Glomerular endothelial cell (primary cell): ENCODE measurements at places on chromosomes 13 and 19.

GRCh38 chr19:39390451-39390750 is 505 bp downstream of the PAF1 start:
- DNase-seq, result no peak

- DNase-seq, result no peak
These were observed 6.4 kb upstream of the NFIC start for GRCh38 chr19:3359919-3360420.

GRCh38 chr13:44565881-44566280 is 10.2 kb downstream of the TSC22D1 start:
- DNase-seq, result no peak

- no peak for DNase-seq
These were observed 34.4 kb downstream of the LMO7 start for GRCh38 chr13:75670496-75670895.

DNA sequence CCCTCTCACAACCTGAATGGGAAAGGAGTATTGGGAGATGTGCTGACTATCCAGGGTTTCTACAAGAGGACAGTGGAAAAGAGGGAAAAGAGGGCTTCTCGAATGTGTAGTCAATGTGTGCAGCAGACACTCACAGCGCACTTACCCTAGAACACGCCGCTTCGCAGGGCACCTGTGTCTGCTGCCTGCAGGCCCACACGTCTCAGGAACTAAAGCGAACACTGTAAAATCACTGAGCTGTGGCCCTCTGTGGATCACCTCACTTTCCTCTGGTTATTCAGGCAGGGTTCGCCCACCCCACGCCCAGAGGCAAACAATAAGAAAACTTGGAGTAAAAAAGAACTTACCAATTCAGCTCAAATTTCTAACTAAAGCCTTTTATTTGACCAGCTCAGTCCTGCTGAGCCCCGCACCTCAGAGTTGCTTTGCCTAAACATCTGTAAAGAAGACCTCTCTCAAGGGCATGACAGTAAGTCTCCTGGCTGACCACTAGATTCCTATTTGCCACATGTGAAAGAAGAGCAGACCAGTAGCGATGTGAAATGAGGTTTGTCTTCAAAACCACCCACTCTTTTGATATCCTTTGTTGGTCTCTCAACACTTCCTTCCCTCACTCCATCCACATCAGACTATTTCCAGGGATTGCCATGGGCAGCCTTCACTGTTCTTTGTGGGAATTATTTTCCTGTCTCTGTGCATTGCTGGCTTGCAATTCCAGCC is 19.3 kb upstream of the DOCK9 start:
- no peak for DNase-seq

- DNase-seq, result no peak
These were observed 105.2 kb upstream of the SPACA7 start for GRCh38 chr13:112270951-112271350.

DNA sequence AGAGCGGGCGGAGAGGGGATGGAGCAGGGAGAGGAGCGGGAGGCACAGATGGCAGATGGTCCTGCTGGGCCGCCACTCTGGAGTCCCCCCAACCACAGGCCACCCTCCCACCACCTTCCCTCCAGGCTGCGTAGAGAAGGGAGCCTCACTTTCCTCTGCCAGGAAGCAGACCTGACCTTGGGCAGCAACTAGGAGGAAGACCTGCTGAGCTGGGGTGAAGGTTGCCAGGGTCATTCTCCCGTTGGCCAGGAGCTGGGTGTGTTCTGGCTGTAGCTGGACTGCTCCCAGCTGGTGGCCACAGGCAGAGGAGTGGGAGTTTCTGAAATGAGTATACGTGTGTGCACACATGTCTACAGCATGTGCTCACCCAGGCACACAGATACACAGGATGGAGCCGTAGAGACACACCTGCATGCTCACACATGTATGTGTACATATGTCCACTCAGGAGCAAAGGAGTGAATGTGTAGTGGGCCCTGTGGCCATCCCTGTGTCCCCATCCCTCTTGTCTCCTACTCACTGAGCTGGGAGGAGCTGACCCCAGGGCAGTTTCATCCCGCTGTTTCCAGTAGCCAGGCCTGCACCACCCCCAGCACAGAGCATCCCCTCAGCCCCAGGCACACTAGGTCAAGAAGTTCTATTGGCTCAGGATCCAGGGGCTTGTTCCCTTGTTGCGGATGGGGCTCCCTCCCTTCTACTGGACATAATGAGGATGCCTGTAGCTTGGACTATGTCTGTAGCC is 53.0 kb downstream of the CHST8 start:
- no peak for DNase-seq

DNA sequence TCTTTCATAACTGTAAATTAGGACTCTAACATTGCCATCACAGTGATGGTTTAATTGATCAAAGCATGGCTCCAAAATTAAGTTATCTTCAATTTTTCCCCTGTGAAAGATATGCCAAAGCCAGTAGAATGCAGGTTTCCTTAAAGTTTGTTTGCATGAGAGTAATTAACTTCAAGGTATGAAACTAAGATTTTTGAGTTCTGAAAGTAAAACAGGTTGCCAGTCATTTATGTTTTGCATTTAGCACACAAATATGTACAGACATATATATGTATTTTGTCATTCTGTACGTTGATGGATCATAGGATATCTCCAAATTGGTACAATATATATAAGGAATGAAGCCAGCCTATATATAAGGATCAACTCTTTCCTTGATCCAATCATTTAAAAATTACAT is 23.6 kb upstream of the NDFIP2 start:
- no peak for DNase-seq

DNA sequence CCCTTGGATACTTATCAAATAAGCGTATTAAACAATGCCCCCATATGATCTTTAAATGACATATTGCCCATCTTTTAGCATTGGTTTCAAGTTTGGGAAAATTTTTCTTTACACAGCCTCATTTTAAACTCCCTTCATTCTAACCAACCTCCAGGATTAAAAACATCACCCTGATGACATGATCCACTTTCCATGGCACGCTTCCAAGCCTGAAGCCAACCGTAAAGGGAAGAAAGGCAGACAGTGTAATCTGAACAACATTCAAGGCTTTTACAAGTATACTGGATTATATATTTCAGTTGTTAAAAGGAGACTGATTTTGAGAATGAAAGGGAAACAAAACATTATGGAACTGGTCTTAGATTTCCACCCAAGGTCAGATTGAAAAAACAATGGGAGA is 1721.9 kb downstream of the OLFM4 start:
- no peak for DNase-seq

DNA sequence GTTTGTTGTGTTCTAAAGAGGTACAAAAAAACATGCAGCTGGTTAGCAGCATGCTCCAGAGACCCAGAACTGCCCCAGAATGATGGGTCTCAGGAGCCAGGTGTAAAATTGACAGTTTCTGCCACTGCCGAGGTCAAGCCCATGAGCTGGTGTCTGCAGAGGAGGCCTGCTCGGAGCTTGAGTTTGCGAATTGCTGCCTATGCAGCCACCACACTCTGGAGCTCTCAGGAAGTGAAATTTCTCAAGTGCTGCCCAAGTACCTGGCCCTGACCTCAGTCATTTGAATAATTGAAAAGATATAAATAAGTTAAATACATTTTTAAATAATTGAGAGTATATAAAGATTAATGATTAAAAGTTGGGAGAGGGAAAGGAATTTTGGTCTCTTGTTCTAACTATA is 66.4 kb downstream of the ZAR1L start:
- no peak for DNase-seq

DNA sequence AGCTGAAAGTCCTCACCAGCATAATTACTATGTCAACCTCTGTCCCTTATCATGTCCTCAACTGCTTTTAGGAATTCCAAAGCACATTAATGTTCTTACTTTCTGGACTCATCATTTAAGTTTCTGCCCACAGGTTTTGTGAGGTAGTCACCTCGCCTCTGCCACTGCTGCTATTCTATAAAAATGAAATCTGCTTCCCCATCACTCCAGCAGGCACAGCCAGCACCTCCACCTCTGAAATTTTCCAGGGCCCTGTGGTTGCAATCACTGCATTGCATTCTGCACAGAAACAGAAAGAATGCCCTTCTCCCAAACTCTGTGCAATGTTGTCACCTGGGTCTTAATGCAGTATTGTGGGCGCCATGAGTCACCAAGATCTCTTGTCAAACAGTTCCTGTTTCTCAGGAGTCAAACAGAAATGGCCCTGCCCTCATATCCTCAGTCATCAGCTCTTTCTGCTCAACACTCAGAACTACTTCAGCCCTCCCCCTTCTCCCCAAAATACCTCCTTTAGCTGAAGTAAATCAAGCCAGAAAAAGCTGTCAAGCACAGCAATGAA is 529.2 kb upstream of the NBEA start:
- DNase-seq, result no peak

GRCh38 chr13:80555796-80556678 is 215.1 kb upstream of the SPRY2 start:
- no peak for DNase-seq

DNA sequence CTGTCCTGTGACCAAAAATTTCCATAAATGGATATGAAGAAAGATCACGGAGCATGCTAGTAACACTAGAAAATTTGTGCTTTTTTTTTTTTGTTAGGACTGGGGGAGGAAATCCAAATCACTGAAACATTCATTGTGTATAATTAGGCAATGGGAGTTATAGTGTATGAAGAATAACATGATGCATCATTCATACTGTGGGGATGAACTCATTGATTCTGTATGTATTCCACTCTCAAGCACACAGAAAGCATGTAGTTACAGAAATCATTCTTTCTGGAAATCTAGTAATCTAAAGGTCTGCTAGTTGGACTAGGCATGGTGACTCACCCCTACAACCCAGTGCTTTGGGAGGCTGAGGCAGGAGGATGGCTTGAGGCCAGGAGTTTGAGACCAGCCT is 749.7 kb downstream of the DIAPH3 start:
- DNase-seq, result no peak

DNA sequence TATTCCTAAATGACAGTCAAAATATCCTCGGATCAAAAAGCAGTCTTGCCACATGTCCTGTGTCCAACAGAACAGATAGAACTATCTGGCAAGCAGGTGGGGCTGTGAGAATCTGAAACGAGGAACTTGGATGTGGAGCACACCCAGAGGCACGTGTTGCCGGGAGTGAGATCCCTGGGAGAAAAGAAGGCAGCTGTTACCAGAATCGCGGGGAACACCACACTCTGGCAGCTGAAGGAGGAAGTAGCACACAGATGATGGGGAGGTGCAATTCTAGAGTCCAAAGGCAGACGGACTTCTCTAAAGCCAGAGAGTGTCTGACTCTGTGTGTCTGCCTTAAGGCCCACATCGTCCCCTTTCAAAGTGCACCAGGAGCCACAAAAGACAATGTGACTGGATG is 22.3 kb downstream of the SLC7A1 start:
- no peak for DNase-seq

DNA sequence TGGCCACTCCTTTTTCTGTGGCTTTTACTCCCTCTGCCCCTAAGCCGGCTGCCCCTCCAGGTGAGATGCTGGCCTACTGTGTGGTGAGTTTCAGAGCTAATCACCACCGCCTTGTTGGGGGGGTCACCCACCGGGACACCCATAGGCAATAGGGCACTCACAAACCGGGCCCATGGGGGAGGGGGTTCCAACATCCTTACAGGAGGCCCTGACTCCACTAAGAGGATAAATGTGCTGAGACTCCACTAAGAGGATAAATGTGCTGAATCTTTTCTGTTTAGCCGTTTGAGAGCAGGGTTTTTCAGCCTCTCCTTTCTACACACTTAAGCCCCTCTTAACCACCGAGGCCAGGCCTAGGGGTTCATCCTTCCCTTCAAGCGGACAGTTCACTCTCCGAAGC is 73.7 kb downstream of the SLC15A1 start:
- no peak for DNase-seq

DNA sequence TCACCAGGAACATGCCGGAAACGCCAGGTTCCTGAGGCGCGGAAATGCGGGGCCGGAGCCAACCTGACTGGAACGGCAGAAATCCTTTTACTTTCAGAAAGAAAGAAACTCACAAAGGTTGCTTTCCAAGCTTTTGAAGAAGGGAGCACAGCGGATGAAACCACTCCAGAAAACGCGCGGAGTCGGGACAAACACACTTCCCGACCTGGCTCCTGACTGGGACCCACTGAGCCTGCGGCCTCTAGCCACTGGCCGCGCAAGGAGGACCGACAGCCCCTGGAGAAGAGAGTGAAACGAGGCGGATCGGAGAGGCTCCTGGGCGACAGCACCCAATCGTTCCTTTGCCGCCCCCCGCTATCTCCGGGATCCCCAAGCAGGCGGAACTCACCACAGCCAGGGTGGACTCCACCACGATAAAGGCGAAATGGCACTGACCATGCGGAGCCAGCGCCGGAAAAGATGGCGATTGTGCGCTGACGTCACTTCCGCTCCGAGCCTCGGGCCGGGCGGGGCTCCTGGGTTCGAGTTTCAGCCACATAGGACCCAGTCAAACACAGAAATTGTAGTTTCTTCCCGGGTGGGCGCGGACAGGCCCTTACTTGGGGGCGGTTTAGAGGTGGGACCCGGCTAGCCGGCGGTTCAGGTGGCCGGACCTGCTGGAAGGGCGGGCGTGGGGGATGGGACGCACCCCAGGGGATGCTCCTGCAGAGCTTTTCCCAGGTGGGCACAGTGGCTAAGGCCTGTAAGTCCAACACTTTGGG is at the start of gene ZNF121:
ZNF121 (minus strand) TSS at position 432 of the 761 bp plus-strand sequence. CDS start 16,407 bp downstream, outside the sequence.
- DNase-seq, result no peak

DNA sequence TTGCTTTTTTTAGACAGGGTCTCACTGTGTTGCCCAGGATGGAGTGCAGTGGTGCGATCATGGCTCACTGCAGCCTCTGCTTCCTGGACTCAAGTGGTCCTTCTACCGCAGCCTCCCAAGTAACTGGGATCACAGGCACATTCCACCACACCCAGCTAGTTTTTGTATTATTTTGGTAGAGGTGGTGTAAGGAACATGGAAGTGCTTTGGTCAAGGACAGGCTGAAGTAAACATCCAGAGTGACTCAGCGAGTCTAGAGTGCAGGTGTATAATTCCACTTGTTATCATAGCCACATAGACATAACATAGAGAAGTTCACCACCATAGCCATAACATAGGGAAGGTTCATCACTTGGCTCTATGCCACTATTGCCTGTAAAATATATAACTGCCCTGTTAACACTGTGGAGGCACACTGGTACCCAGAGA is 98.6 kb downstream of the RBM26 start:
- DNase-seq, result no peak

GRCh38 chr19:14337510-14337909 is 43.7 kb upstream of the ADGRE5 start:
- no peak for DNase-seq

DNA sequence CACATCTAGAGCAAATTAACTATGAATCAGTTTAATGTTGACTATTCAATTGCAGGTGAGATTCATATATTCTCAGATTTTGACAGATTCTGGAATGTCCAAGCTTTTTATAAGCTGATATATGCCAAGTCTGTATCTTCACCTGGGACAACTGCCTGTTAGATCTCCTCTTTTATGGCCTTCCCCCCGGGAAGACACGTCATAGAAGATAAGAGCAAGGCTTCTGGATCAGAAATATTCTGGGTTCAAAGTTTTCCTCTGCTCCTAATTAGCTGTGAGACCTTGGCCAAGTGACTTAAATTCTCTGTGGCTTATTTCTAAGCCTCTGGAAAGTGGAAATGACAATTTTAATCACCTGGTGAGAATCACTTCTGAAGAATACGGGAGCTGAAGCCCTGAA is 187.5 kb downstream of the OXGR1 start:
- no peak for DNase-seq

- no peak for DNase-seq
These were observed 324.5 kb upstream of the NBEA start for GRCh38 chr13:34617473-34618083.

GRCh38 chr13:39527961-39528660 is 74.9 kb downstream of the LHFPL6 start:
- peak; percentile 56 for DNase-seq
